ENCODE measurements at places on chromosomes 1 and 21.

DNA sequence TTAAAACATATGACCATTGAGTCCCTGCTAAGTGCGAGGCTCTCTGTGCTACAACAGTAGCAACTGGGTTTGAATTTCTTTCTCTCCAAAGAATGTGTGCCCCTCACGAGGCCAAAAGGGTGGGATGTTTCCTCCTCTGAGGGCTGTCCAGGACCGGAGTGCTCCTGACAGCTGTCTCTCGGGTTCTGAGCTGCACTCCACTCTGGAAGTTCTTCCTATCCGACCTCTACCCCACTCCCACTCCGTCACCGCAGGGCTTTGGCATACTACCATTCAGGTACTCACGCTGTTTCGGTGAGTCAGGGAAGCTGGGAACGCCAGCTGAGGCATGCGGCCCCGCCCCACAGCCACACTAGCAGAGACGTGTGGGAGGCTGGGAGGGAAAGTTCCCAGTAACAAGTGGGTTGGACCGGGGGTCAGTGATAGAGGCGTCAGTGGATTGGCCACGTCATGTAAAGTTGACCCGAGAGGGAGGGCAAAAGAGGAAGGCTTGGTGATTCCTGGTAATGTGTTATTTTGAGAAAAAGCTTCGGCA is 705 bp upstream of the SLC50A1 start:
- DNase-seq, result peak; percentile 50

DNA sequence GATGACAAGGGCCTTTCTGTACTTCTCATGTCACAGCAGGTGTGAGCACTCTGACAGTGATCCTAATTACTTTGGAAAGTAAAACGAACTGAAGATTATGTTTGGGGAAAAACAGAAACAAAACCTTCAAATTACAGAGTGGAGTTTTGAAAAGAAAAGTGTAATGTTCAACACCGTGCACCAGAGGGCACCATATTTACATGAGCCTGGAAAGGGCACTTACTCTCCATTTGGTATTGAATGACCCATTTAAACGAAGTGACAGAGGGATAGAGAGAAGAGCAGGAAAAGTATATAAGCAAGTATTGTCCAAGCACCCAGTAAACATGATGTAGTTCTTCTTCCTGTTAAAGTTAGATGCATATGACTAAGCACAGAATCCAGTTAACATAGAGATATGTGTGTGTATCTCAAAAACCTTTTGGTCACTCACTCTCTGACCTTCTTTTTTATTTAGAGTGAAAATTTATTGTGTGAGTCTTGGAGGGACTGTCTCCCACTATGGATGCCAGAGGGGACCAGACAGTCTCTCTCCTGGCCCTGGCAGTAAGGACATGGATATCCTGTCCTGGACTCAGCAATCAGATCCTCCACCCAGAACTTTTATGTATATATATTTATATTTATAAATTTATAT is 3.8 kb upstream of the RGSL1 start:
- peak; percentile 63 for DNase-seq

DNA sequence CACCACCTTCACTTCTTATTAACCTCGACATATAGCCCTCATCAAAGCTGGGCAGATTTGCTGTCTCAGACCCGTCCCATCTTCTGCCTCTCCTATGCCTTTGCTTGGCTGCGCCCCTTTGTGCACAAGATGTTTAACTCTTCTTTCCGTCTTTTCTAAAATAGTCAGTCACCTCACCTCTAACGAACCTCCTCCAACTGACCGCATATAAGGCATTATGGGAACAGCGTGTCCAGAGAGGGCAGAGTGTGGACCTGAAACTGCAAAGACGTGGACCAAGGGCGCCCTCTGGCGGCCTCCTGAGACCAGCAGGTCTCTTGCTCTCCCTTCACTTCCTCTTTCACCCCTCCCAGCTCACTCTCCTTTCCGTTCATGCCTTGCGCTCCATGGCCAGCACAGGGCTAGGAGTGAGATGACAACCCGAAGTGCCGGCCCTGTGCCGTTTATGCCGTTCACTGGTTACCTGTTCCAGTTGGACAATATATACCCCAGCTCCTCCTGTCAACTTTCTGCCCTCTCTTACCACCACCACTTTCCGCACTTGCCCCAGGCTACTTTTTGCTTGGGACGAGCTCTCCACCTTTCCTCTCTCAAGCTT is 2.5 kb upstream of the METTL25B start:
- DNase-seq, result peak; percentile 84

GRCh38 chr1:153945131-153945794 is 1.3 kb downstream of the DENND4B start:
- DNase-seq, result peak; percentile 82

DNA sequence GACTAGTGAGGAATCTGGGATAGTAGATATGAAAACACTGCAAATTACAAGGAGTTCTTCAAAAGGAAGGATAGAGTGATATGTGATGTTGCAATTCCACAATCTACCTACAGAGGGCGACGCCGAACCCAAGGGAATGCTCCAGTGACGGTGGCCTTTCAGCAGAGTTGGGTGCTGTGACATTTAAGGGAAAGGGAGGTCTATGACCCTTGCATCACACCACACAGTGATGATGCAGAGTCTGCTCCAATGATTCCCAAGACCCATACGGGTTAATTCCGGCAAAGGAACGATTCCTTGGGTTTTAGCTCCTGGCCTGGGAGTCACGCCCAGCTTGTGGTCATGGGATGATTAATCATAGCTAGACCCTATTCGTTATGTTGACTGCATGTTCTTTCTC is 123.0 kb upstream of the IGSF21 start:
- DNase-seq, result peak; percentile 36

DNA sequence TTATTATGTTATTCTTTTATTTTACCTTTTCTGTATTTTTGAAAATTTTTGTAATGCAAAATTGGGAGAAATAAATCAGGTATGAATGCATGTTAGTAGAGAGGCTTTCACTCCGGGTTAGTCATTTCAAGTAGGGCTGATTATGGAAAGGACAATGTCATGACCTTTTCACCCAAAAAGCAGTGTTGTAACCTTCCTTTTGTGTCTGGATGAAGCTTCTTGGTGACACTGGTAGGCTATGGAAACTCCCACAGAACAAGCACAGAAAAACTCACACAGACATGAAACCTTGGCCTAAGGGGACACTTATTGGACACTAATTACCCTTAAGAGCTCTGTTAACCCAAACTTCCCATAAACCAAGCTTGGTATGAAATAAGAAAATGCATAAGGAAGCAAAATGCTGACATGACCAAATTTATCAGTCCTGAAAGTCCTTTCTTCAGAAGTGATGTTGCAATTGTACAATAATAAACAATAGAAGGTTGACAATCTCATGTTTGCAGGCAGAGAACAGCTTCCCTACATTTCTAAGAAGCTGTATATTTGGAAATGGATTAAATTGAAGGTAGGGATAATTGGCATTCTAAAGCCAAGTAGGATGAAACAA is 70.0 kb upstream of the KCNJ15 start:
- DNase-seq, result no peak

DNA sequence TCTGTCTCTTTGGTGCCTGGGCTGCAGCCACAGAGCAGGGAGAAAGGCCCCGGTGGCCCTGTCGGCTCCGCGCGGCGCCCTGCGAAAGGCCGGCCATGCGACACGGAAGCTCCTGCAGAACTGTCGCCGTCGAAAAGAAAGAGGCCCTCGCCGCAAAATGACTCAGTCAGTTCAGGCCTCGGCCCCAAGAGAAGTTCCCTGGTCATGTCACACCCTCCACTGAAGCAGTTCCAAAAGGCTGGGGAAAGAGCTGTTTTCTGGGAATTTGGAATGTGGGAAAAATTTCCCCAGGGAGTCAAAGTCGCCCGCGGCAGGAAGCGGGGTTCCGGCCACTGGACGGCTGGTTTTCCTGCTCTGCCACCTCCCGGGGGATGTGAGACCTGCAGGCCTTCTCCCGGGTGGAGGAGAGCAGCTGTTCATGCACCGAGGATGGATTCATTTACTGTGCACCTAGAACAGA is 115.8 kb upstream of the ZNF678 start:
- DNase-seq, result no peak
